ENCODE measurements at places on chromosomes 16 and 17.
A peak's percentile ranks its signal among the peaks of the same experiment; 100 is the strongest.

- no peak for DNase-seq
These were observed 33.5 kb downstream of the NUP93 start for GRCh38 chr16:56763291-56763916.

GRCh38 chr17:80717720-80718083 lies 173.1 kb downstream of the RPTOR start:
- DNase-seq: no peak

- DNase-seq: no peak
These were observed 17.1 kb upstream of the CRK start for GRCh38 chr17:1473170-1473569.

- no peak for DNase-seq
These were observed 17.1 kb downstream of the TRAF4 start for GRCh38 chr17:28760601-28761562.

DNA sequence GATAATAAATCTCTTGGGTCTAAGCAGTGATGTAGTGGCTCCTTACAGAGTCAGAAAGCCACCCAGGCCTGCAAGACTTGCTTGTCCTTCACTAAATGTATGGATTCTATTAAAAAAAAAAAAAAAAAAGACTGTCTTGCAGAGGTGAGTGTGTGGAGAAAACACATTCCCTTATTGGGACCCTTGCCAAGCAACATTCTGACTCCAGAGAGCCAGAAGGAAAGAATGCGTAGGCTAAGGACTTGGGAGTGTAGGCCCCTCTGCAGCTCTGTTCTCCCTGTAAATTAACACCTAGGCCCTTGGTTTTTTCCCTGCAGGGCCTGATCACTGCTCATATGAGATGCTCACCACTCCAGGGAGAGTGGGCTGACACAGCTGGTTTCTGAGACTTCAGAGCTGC lies 17.8 kb downstream of the SCPEP1 start:
- DNase-seq: no peak

DNA sequence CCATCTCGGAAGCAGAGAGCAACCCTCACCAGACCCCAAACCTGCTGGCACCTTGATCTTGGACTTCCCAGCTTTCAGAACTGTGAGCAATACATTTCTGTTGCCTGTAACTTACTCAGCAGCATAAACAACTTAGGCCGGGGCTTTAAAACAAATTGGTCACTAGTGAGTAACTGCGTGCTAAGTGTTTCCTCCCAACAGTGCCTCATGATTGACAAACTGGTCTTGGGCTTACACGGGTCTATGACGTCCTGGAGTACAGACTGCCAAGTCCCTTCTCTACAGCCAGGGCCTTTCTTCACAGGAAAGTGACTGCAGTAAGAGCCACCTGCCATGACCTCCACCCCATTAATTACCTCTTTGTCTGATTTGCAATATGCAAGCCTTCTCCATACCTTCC lies 136.7 kb downstream of the XYLT1 start:
- no peak for DNase-seq

- peak; percentile 37 for DNase-seq
These were observed 15.3 kb downstream of the LCMT1 start for GRCh38 chr16:25126820-25127232.

- no peak for DNase-seq
These were observed 121.2 kb upstream of the CHMP6 start for GRCh38 chr17:80870401-80870800.

- DNase-seq: no peak
These were observed 1.3 kb upstream of the RDM1 start for GRCh38 chr17:35931794-35932425.

- DNase-seq: no peak
These were observed 69.3 kb downstream of the ABR start for GRCh38 chr17:1110541-1110861.

DNA sequence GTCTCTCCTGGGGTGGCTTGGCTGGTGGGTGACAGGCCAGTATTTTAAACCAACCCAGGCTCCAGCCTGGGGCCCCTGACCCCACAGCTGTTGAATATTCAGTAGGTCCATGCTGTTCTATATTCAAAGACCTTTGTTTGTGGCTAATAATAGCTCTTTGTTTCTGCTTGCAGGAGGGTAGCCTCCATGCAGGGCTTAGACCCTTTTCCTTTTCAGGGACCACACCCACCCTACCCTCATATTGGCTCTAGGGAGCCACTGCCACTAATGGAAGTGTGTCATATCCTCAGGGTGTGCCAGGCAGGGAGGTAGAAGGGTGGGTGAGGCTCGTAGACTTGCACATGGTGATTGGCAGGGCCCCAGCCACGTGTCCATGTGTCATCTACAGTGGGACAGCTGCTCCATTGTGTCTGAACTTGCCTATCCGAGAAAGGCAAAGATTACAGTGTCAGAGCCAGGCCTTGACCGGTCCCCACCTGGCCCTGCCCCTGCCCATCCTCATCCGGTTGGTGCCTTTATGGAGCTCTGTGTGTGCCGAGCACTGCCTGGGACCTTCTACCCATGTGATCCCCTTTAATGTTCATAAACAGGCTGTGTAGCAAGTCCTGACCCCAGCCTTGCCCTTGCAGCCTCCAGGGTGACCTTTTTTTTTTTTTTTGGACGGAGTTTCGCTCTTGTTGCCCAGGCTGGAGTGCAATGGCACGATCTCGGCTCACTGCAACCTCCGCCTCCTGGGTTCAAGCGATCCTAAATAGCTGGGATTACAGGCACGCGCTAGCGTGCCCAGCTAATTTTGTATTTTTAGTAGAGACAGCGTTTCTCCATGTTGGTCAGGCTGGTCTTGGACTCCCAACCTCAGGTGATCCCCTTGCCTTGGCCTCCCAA lies 22.1 kb downstream of the TMC7 start:
- DNase-seq: no peak

- DNase-seq: no peak
These were observed 395 bp downstream of the STXBP4 start for GRCh38 chr17:54968988-54969332.

DNA sequence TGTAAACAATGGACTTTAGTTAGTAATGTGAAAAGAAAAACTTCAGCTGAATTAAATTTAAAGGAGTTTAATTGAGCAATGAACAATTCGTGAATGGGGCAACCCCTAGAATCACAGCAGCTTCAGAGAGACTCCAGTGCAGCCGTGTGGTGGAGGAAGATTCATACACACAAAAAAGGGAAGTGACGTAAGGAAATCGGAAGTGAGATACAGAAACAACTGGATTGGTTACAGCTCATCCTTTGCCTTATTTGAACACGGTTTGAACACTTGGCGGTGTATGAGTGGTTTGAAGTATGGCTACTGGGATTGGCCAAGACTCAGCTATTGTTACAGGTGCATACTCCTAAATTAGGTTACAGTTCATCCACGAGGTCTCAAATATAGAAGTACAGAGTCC lies 460.4 kb upstream of the ASIC2 start:
- DNase-seq: no peak

GRCh38 chr17:29581583-29582253 lies 7.7 kb downstream of the GIT1 start:
- no peak for DNase-seq

- DNase-seq: no peak
These were observed 52.2 kb upstream of the TMC5 start for GRCh38 chr16:19365486-19365885.

GRCh38 chr17:59311051-59311468 lies 20.4 kb upstream of the YPEL2 start:
- no peak for DNase-seq

- no peak for DNase-seq
These were observed 623.2 kb downstream of the CDH8 start for GRCh38 chr16:61413021-61413420.

- peak; percentile 26 for DNase-seq
These were observed 1.2 kb downstream of the JPT1 start for GRCh38 chr17:75152922-75153779.
